ENCODE measurements at places on chromosomes 1 and 21.

- no peak for DNase-seq
Measured at GRCh38 chr1:53309802-53310201, 18.1 kb downstream of the LRP8 start.

DNA sequence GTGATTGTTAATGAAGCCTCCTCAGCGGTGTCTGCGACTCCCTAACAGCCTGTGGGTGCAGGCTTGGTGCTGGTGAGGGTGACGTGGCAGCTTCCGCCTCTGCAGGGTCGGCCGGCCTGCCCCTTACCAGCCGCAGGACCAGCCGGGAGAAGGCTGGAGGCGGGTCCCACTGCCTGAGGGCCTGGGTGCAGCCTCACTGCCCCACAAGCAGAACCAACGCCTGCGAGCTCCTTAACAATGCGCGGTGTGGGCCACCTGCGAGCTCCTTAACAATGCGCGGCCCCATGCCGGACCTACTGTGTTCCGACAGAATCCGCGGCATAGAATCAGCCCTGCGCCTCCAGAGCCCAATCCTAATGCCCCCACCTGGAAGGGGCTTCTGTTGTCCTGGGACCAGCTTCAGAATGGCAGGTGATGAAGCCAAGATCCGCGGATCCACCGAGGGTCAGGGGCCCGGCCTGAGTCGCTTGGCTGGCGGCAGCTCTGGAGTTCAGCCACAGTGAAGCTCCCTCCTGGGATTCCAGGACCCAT is 54.4 kb upstream of the AJAP1 start:
- no peak for DNase-seq

DNA sequence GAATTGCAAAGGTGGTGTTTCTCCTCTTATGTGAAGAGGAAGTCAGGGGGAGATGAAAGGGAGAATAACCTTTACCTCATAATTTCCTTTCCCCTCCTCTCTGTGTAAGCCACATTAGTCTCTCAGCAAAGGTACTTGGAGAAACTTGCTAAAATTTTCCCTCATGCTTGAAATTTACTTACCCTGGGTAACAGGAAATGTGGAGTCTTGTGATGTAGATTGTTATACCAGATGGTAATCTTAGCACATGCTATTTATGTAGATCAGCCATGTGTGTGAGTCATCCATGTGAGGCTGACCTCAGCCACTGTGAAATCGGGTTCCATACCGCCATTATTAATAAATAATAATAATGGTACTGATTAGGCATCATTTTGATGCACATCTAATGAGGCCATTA is 128.4 kb downstream of the TGFB2 start:
- DNase-seq, result no peak

DNA sequence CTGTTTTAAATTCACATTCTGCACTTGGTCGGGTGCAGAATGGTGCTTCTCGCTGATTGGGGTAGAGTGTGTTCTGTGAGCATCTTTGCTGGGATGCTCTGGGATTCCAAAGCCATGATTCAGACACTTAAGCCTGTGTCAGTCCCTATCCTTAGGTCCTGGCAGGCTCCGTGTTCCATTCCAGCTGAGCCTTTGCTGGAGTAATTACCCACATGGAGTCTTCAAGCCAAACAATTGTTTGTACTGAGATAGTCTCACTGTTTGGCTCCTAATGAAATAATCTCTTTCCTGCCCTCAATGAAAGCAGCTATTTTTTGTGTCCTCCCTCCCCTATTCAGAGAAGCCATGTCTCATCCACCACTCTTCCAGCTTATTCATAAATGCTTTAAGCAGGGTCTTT is 18.7 kb downstream of the SMAP2 start:
- DNase-seq, result no peak

GRCh38 chr1:15110867-15111230 is 42.7 kb upstream of the TMEM51 start:
- no peak for DNase-seq

DNA sequence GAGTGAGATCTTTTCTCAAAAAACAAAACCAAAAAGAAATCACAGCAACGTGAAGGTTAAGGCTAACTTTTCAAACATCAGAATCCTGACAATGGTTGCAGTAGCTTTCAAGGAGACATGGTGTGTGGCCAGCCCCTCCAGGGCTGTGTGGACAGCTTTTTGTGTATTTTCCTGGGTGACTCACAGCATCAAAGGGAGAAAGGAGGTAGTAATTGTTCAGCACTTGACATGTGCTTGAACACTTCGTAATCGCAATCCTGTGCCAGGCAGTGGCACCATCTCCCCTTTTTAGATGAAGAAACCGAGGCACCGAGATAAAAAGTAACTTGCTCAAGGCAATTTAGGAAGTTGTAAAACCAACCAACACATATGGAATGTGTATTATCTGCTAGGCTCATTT is 10.3 kb downstream of the NBL1 start:
- no peak for DNase-seq

DNA sequence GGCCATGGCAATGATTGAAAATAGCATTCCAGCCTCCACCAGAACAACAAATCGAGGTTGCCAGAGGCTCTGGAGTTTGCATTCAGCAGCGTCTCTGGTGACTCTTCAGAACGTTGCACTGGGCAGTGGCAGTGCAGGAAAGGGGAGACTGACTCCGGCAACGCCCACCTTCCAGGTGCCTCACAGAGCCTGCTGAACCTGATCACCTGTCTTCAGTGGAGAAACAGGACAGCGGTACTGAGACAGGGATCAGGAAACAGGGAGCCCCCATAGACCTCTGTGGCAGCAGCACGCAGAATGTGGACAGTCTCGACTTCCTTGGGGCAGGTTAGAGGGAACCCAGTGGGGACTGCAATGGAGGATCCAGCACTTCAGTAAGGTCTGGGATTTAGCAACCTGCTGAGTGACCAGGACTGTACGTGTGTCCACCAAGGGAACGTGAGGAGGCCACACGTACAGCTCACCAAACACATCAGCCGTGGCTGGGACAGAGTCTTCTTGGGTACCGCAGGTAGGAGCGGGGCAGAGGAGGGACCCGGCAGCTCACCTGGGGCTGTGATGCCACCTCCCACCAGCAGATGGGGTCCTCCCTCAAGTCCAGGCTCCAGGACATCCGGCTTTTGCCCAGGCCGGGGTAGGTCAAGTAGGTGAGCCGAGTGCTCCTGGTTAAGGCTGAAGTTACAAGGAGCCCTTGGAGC is 128.6 kb downstream of the PRDM2 start:
- DNase-seq, result peak; percentile 29

GRCh38 chr1:18957532-18958300 is 1.2 kb upstream of the IFFO2 start:
- DNase-seq, result no peak

DNA sequence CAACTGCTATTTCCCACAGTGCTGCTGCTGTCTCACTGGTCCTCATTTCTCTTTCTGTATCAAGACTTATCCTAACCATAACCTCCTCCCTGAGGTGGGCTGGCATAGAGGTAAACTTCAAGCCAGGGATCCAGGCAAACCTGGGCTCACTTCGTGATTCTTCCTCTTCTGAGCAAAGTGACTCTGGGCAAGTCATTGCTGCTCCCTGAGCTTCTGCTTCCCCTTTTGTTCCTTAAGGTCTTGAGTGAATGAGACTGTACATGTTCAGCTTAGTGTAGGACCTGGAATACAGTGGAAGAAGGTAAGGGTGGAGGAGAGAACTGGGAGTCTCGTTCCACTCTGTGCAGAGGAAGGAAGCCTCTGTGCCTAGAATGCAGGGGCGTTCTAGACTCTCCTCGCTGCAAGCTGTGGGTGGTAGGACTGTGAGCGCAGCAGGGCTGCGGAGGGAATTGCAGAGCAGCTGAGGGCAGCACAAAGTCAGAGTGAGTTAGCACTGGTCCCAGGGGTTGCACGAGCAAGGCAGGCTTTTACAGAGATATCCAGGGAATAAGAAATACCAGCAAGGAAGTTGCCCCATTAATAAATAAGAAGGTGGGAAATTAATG is 11.4 kb upstream of the ERI3 start:
- no peak for DNase-seq

- DNase-seq, result no peak
Measured at GRCh38 chr1:46008585-46008984, 123.8 kb downstream of the PIK3R3 start.

DNA sequence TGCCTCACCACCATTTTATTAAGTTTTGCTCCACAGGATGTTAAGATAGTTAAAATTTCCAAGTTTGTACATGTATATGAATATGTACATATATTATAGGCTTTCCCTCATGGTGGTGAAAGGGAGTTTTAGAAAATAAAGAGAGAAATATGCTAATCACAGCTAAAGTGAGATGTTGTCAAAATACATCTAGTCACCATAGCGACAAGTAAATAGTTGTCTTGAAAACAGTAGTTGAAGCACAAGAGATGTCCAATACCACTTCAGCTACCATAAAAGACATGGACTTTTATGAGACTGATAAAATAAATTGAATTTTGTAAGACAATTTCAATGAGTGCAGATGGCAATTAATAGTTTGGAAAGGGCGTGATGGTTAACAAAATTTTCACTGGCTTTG is 1600.0 kb downstream of the BRINP3 start:
- no peak for DNase-seq

- no peak for DNase-seq
Measured at GRCh38 chr1:30029677-30030076, 693.7 kb downstream of the MATN1 start.

DNA sequence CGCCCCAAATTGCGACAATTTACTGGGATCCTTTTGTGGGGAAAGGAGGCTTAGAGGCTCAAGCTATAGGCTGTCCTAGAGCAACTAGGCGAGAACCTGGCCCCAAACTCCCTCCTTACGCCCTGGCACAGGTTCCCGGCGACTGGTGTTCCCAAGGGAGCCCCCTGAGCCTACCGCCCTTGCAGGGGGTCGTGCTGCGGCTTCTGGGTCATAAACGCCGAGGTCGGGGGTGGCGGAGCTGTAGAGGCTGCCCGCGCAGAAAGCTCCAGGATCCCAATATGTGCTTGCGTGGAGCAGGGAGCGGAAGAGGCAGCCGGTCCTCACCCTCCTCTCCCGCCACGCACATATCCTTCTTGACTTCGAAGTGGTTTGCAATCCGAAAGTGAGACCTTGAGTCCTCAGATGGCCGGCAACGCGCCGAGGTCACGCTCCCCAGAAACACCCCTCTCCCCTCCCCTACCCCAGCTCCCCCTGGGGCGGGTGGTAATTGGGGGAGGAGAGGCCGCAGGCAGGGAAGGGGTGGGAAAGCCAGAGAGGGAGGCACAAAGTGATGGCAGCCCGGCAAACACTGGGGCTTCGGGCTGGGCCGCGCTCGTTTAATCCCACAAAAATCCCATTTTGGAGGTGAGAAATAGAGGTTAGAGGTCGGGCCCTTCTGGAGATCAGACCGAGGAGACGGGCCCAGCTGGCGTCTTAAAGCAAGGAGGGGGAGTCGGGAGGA is 6.2 kb downstream of the SIM2 start:
- DNase-seq, result no peak

DNA sequence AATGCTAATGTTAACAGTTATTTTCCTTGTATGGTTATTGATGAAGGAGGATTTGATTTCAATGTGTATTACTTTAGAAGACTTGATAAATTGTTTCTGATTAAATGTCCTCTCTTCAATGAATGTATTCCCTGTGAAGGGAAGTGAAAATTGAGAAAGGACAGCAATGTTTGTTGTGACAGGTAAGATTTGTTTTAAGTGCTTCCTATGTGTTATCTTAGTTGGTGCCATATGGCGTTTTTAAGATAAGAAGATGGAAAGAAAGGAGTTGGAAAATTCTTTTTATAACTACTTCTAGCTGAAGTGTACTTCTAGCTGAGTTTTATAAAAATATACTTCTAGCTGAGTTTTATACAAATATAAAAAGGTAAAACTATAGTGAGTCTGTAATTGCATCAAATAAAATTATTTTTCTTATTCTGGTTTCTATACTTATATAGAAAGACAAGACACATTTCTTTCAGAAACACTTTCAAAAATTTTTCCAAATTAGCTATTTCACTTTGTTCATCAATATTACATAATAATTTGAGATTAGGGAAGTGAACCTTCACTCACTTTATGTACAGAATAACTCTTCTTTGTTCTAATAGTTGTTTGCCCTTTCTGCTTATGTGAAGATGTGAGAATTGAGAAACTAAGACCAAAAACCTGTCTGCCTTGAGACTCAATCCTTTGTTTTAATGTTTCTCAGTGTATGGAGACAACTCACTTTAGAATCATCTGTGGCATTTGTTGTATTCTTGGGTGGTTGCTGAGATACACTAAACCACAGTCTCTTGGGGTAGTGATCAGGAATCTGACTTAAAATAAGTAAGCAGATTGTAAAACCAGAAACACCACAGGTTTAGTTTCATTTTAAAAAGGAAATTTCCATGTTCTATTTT is 382.9 kb upstream of the B3GALT2 start:
- DNase-seq, result no peak

DNA sequence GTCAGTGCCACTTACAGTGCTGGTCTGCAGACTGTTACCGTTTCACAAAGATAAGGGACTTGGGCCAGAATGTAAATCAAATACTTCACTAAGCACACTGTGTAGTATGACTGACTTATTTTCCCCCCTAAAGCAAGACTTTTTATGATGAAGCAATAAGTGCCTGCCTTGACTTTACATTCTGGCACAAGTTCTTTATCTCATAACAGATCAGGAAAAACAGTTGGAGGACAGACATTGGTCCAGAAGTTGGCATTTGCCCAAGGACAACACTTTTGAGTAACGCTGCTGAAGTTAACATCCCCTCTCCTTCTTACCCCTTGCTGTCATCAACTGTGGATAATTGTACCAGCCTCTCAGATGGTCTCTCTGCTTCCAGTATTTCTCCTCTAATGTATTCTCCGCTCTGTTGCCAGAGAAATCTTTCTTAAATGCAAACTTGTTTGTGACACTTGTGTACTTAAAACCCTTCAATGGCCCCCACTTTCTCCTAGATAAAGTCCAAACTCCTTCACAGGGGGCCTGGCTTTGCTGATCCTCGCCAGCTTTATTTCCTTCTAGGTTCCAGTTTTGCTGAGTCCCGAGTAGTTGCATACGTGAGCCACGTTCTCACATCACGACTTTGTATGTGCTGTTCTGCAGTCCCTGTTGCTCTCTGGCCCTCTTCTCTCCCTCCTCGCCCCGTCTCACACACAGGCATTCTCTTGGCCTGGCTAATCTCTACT is 45.7 kb downstream of the S1PR1 start:
- DNase-seq, result no peak

DNA sequence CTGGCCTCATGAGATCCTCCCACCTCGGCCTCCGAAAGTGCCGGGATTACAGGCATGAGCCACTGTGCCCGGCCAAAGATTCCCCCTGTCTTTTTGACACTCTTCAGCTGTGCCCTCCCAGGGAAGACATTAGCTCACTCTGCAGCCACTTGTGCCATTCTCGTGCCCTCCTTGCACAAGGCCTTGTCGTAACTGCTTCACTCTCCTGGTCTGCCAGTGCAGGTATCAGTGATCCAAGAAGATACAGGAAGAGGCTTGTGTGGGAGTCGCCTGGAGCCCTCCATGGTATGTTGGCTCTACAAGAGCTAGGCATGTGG is 22.0 kb upstream of the WDR26 start:
- no peak for DNase-seq

- DNase-seq, result no peak
Measured at GRCh38 chr1:2537784-2538115, 7.7 kb upstream of the HES5 start.

Measured in stimulated activated CD4-positive, alpha-beta T cell treated with anti-CD3 and anti-CD28 coated beads, TNF-alpha, amount 100 ng/mL, for 48 hours (primary cell).